LHCN-M2 (cell line): ENCODE measurements at places on chromosomes 7 and 10.
A peak's percentile ranks its signal among the peaks of the same experiment; 100 is the strongest.

- peak; percentile 47 for DNase-seq
Observed at GRCh38 chr7:28509251-28510025, 97.1 kb downstream of the CREB5 start.

DNA sequence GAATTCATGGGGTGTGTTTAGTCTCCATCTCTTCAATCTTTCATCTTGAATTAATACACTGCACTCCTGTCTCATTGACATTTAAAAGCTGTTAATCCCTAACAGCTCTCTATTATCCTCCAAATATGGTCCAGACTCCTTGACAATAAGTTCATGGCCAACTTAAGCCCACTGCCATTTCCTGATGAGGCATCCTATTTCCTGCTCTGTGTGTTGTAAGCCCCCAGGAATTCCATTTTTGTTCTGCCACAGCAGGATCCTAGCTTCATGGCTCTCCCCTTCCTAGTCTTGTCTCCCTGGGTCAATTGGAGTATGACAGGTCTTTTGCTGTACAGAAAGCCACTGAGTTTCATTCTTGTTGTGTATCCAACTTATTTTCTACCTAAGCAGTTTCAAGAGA, 218.8 kb downstream of the OTUD1 start:
- DNase-seq, result no peak

- DNase-seq, result no peak
Observed at GRCh38 chr7:16936626-16937422, 55.0 kb upstream of the AGR3 start.

DNA sequence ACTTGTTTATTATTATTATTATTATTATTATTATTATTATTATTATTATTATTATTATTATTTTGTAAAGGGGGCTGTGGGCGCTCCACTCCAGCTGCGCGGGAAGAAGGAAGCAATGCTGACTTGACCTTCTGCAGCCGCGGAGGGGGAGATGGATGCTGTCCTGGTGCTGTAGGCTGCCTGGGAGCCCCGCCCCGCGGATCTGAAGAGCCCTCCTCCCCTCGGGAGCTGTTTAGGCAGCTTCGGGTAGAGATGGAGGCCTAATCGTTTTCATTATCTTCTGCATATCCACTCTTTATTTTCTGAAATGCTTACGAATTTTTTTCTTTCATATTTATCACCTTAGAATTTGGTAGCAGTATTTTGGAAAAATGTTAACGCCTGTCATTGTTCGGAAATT, 101.2 kb upstream of the KLF6 start:
- DNase-seq, result no peak

DNA sequence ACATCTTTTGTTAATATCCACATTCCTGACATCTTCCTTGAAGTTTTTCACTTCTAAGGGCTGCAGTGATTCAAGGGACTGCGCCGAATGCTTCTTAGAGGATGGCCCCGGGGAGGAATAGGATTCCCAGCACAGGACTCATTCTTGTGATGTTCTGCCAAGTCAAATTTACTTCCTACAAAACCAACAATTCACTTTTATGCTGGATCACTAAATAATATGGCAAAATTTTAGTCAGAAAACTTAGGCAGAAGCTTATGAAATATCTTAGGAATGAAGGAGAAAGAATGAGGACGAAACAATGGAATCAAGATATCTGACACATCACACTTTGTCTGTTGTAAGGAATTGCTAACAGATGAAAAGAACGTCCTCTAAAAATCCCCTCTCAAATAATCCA, 151.5 kb downstream of the JAZF1 start:
- no peak for DNase-seq

DNA sequence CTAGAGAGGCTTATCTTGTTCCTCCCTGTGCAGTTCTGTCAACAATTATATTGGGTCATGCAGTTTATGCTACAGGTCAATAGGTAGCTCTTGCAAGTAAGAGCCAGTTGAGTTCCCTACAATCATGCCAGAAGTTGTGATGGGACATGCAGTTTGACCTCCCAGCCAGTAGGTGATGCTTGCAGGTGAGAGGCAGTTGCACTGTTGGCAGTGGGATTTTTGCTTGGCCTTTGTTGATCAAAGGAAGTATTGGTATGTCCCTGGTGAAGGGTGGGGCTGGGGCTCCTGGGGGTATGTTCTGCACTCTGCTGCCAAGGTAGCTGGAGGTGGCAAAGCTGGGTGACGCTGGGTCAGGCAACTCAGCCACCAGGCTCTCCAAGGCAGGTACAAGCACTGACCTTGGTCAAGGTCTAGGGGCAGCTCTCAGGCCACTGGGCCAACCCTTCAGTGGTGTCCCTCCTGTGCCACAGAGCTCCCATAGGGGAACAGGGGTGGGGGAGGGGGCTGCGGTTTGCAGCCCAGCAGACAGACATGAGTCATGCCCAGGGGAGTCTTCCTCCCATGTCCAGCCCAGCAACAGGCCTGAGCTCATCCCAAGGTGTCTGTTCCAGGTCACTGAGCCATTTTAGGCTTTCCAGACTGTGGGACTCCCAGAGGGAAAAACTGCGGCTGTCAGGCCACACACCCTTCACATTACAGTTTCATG, 43.3 kb downstream of the MEOX2 start:
- no peak for DNase-seq

GRCh38 chr7:6399351-6399750, 48.4 kb downstream of the DAGLB start:
- DNase-seq, result no peak

DNA sequence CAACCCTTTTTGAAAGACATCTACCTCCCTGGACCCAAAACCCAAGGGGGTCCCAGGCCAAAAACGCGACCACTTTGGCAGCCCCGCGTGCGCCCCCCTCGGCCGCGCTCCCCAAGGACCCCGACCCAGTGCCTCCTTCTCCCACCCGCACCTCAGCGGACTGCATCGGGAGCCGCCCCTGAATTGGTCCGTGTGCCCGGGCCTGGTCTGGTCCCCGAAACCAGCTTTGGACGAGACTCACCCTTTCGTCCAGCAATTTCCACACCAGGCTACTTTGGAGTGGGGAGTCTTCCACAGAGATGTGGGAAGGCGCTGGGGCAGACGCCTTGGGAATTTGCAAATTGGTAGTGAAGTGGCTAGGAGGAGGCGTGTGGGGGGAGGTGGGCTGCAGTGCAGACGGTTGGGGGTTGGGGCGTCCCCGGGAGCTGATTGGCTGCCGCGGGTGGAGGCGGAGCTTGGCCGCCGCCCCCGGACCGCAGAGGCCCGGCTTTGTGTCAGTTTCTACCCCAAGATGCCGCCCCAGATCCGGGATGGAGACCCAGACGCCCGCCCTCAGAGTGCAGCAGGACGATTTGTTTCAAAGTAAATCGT, 16.9 kb downstream of the TCAF1 start:
- no peak for DNase-seq

DNA sequence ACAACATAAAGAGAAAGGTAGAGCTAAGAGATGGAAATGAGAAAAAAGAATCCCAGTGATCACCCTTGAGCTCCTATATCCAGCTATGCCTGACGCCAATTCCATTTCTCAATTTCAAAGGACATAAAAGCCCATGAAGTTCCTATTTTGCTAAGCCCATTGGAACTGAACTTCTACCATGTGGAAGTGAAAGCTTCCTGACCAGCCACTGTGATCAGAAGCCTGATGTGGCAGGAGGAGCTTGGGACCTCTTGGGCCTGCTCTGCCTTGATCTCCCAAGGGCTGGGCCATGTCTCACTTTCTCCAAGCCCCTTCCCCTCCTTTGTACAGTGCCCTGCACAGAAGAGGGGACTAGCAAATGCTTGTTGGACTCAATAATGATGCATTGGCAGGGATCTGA, 52.7 kb downstream of the PRLHR start:
- DNase-seq, result no peak

GRCh38 chr7:150962553-150963399, 15.3 kb downstream of the KCNH2 start:
- DNase-seq, result no peak

- DNase-seq, result peak; percentile 59
Observed at GRCh38 chr7:105429746-105430612, 41.3 kb upstream of the SRPK2 start.

DNA sequence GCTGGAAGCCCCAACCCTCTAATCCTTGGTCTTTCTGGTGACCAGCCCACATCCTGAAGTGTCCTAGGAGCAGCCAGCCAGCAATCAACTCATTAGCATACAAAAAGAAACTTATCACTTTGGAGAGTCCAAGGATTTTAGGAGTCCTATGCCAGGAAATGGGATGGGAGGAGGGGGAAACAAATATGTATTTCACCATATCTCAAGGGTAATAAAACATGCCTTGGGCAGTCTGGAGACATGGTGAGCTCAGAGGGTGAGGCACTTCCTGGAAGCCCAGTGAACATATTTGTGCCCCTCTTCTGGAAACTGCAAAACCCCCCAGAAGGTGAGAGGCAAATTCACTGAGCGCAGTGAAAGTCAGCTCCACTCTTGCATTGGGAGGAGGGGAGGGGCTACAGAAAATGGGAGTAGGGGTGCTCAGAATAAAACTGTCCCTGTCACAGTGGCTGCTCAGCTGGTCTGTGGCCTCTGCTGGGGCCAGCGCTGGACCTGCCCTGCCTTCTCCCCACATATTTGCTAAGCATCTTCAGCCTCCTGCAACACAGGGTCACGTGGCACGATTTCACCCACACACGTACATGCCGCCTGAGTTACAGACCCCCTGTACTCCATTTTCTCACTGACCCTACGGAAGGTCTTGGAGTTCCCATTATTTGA, 17.7 kb upstream of the ZMIZ1 start:
- DNase-seq, result no peak

DNA sequence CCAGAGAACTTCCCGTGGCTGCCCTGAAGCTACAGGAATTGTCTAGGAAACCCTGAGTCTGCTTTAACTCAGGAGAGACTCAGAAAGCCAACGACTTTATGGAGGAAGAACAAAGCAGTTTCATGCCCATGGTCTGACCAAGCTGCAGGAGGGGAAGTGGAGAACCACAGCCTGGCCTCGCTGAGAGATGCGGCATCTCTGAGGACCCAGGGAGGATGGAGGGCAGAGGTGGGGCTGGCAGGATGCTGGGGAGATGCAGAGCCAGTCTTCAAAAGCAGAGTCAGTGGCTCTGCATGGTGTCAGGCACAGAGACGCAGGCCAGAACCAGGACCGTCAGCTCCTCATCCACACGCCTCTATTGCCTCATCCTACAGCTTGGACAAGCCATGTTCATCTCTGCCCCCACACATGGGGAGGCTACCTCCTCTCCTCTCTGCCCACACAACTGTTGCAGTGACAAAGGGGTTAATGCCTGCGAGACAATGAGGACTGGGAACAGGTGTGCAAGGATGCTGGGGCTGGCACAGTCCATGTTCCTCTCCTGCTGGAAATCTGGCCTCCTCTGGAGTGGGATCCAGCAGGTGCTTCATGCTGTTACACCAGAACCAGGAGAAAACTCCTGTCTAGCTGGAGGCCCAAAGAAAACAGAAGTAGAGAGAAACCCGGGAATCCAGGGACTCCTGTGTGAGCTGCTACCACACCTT, 267.0 kb downstream of the PLXNA4 start:
- DNase-seq, result no peak

- DNase-seq, result no peak
Observed at GRCh38 chr10:28704464-28705161, 27.3 kb downstream of the BAMBI start.
